ENCODE measurements at places on chromosomes 5 and 9.

DNA sequence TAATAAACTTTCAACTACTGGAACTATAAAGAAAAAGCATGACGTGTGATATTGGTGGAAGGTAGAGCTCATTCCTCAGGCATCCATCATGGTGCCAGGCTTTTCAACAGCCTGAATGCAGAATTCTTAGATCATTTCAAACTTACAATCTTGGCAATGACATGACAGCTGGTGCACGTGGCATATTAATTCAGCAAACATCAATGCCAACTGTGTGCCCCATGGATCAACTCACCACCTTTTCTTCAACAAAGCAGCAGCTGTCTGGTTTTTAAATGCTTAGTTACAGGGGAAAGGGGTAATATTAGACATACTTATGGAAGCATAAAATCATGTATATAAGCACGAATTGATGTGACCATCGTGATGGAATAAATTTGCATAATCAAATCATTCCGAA, 56.0 kb upstream of the OR13F1 start:
- no peak for DNase-seq

GRCh38 chr9:547314-547713, 294.2 kb upstream of the DMRT1 start:
- DNase-seq, result no peak

GRCh38 chr9:134325813-134326723, at the start of gene RXRA:
TSS of gene RXRA (plus strand) at chr9:134326455. CDS start at chr9:134326632, 177 bp downstream.
- DNase-seq, result peak; percentile 53

- DNase-seq, result no peak
These were observed 1033.4 kb downstream of the TLE4 start for GRCh38 chr9:80605129-80605528.

DNA sequence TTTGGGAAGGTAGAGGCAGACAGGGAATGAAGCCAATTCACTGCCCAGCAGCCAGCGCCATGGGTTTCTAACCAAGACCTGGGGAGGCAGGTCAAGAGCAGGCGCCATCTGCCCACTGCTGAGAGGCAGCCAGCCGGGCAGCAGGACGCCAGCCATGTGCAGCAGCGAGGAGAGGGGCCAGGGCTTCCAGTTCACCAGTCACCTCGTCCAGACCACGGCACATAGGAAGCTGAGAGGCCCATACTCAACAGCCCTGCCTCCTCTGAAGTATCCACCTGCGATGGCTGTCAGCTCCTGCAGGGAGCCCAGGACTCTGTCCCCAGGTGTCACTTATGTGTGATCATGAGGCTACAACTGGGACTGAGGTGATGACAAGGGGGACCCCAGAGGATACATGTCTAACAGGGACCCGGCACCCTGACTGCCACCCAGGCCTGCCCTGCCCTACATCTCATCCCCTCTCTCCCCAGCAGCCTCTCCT, 30.1 kb downstream of the IPPK start:
- no peak for DNase-seq

- DNase-seq, result no peak
These were observed 227.4 kb downstream of the FSTL4 start for GRCh38 chr5:133384903-133385302.

- no peak for DNase-seq
These were observed 3.9 kb downstream of the SOWAHA start for GRCh38 chr5:132817011-132817410.

DNA sequence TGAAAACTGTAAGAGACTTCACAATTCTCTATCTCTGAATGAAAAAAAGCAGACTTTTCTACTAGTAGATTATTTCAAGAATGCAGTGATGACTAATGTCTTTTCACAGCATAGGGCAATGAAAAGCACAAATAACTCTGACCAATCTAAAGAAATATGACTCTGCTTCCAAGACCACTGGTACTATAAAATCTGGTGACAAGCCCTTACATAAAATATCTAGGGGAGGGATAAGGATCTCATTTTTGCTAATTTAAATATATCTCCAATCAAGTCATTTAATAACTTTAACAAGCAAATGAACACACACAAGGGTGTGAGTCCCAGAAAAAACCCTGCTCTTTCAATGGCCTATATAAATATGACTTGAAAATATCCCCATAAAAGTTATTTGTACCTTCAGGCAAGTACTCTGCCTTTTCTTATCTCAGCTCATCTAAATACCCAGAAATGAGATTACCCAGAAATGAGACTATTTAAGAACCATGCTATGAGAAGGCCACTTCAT, 105.2 kb downstream of the GNAQ start:
- no peak for DNase-seq

DNA sequence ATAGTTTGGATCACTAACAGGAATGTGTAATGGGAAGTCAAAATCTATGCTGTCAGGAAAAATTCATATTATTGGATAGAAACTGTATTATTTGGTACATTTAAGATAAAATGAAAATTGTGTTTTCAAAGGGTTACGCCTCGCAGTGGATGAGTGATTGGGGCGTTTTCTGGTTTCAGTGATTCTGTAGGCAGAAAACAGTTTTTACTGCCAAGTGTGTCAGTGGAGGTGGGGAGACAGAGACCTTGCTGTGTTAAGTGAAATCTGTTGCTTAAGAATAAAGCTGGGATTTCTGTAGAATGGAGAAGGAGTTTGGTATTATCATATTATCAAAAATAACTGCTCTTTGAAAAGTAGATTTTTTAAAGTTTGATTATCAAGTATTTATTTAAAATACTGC, 69.7 kb downstream of the GHR start:
- DNase-seq, result no peak

DNA sequence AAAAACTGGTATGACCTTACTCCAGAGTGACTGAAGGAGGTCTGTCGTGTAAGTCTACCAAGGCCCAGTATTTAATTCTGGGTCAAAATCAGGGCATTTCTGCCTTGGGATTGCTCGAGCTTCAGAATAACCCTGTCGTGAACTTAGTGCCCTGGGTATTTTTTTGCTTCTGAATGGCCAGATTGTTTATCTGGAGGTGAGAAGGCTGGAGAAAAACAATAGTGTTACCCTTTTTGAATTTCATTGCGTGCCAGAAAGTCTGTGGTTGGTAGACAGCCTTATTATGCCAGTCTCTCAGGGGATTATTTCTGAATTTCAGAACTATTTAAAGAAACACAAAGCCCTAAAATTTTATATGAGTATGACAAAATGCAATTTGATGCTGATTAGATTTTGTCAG, 323.4 kb downstream of the CSNK1G3 start:
- DNase-seq, result no peak

DNA sequence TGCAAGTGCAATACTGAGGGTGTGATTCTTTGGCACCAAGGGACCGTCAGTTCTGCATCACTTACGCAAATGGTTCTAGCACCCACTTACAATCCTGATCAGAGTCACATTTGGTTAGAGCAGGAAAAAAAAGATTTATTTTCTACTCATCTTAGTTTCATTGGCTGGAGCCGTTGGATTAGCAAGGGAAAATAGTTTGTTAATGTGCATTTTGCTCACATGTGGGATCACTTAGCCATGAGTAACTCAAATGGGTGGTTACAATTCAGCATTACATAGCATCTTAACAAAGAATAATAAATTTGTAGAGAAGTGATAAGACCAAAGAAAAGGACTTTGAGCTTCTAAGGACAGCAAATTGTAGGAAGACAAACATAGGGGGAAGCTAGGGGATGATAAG, 216.9 kb downstream of the AUH start:
- no peak for DNase-seq

GRCh38 chr9:9747787-9748186, 865.0 kb downstream of the PTPRD start:
- DNase-seq, result no peak

GRCh38 chr9:19481971-19482404, 73.2 kb downstream of the ACER2 start:
- DNase-seq, result no peak

- peak; percentile 83 for DNase-seq
These were observed 1.5 kb downstream of the PARP8 start for GRCh38 chr5:50667653-50668595.

GRCh38 chr5:7094626-7095025, 301.3 kb upstream of the ADCY2 start:
- no peak for DNase-seq

GRCh38 chr9:14396171-14396570, 82.2 kb upstream of the NFIB start:
- DNase-seq, result no peak

GRCh38 chr5:143316337-143316736, 87.1 kb downstream of the NR3C1 start:
- no peak for DNase-seq

DNA sequence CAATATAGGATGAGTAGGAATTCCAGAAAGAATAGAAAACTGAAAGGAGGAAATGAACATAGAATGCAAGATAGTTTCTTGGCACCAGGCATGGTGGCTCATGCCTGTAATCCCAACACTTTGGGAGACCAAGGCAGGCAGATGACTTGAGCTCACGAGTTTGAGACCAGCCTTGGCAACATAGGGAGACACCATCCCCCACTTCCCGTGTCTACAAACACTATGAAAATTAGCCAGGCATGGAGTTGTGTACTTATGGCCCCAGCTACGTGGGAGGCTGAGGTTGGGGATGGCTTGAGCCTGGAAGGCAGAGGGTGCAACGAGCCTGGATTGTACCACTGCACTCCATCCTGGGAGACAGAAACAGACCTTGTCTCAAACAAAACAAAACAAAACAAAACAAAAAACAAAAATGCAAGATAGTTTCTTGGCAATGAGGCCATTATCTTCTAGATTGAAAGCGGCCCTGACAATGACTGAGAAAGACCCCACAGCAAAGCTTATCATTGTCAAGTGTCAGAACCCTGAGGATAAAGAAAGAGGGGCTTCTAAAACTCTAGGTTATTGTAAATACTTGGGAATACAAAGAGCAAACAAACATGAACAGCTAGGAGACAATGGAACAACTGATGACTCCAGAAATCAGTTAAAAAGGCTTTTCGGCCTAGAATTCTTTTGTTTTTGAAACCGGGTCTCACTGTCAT, 9.2 kb downstream of the SQSTM1 start:
- DNase-seq, result no peak

GRCh38 chr5:176700239-176700847, 53.1 kb downstream of the TSPAN17 start:
- DNase-seq, result no peak

DNA sequence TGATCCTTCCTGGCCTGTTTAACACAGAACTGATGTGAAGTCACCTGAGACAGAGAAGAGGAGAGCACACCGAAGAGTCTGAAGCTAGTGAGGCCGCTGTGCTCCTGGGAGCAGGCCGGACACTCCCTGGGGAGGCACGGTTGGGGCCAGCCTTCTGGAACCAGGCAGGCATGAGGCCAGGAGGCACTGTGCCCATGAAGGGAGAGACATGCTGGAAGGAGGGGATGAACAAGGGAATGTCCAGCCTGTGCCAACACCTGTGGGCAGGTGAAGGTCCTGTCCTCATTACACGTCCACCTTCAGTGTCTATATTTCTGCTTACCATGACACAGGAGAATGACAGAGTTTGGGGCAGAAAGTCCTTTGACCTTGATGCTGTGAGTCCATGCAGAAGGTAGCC, 183.8 kb upstream of the S1PR3 start:
- DNase-seq, result no peak

DNA sequence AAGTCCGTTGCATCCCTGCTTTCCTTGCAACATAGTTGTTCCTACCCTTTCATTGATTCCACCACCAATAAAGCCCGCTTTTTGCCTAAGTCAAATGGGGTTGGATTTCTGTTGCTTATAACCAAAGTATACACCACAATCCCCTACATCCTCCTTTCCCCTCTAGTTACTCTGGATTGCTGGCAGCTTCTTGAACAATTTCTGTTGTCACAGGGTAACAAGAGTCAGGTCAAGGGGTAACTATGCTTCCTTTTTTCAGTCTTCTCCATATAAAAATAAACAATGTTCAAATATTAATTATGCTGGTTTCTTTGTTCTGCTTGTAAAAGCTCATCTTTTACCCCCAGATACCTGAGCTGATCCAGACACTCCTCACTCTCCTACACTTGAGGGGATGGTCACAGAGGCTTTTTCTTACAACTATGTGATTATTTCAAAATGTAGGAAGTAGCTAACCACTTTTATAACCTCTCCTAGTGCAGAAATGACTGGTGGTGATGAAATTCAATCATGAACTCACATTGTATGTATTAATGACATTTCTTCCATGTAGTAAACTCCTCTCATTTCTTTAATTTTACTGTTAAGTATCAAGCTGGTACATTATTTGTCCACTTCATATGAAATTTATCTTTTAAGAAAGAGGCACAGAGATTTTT, 136.5 kb downstream of the SNX18 start:
- DNase-seq, result no peak

GRCh38 chr5:141560725-141561483, 57.9 kb downstream of the DIAPH1 start:
- no peak for DNase-seq

DNA sequence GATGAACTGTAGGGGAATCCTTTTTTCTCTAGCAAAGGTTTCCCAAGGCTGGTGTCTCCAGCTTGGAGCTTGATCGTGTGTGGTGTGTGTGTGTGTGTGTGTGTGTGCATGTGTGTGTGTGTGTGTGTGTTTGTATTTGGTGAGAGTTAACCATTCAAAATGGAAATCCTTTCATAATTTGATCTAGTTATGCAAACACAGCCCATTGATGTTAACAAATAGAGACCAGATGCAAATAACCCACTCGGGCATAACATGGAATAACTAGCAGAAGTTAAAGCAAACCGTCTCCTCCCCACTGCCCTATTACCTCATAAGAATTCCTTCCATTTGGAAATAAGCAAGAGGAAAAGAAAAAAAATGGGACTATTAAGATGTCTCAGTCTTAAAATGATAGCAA, 24.9 kb upstream of the ZSWIM6 start:
- DNase-seq, result no peak

DNA sequence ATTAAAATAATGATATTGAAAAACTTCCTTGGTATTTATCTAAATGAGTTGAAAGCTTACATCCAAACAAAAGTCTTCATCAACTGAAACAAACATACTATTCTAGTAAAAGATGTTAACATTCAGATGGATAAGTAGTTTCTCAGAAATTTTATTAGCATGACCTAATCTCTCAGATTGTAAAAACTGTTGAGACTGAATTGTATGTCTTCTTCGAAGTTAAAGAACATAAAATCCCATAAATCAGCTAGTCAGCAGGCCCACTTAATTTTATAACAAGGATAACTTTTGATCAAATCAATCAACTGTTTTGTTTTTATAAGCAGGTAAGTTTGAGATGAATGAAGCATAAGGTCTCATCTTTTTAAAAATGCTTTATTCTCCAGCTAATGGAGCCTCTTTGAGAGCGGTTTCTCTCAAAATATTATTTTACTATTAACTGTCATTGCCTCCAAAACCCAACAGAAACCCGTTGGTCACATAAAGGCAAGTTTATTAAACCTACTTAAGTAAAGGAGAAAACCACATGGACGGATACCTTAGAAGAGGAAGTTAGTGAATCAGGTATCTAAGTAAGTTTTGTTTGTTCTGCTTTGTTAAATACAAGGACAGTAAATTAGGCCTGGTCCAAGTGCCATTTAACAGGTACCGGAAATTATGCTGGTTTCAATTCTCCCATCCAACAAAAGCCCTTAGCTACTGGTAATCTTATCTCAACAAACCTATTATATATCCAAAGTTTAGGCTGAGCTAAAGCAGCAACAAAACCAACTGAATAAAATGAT, 457.0 kb downstream of the PDE4D start:
- DNase-seq, result no peak

DNA sequence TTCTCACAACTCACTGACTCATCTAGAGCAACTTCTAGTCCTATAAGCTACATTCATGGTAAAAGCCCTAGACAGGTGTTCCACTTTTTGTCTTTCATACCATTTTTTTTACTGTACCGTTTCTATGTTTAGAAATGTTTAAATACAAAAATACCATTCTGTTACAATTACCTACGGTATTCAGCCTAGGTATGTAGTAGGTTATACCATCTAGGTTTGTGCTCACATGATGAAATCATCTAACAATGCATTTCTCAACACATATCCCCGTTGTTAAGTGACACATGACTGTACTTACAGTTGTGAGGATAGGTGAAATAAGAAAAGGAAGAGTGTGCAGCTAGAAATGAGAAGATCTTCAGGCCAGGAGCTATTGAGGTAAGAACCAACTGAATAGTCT, 6.2 kb downstream of the CENPK start:
- DNase-seq, result no peak
